ENCODE measurements at places on chromosomes 6 and 20.

GRCh38 chr20:2709205-2709981 is 16.8 kb downstream of the EBF4 start:
- DNase-seq, result no peak

- no peak for DNase-seq
Observed at GRCh38 chr6:71665931-71666330, 220.4 kb upstream of the RIMS1 start.

GRCh38 chr20:22582964-22583772 is 1.2 kb downstream of the FOXA2 start:
- no peak for DNase-seq

DNA sequence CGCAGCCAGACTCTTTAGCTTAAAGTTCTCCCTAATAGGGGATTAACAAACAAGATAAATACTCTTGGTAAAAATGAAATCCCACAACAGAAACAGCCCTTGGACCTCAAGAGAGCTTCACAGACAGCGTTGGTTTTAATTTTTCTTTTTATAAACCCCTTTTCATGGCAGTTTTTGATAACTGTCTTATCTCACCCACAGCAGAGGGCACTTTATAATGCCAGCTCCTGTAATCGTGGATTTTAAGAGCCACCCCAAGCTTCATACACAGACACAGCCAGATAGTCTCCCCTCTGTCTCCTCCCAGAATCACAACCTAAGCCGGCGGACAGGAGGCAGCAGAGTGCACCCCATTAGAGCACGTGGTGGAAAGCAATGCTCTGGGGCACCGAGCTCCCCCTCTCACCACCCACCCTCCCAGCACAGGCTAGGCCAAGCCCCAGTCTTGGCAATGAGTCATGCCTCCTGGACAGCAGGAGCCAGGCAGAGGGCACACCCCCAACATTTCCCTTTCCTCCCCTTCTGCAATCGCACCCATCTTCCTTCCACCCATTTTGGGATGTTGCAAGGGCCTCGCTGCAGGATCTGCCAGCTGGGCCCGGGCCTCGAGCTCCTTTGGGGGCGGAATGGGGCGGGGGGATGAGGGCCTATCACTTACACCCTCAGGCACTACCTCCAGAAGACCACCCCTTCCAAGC is 2.4 kb downstream of the JAG1 start:
- peak; percentile 3 for DNase-seq

DNA sequence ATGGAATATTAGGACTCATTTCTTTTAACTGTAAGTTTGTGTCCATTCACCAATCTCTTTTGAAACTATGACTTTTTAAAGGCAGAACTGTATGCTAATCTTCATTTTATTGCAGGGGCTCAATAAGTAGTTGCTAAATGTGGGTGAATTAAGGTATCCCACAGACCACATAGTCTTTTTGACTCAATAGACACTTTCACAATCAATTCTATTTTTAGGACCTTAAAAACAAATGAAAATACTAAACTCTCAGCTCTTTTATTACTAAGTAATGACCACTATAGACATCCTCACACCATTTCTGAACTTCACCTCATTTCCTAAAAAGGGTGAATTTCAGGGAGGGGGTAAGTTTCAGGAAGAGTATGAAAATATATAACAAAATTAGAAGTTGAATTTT is 106.8 kb upstream of the BEND6 start:
- DNase-seq, result no peak

DNA sequence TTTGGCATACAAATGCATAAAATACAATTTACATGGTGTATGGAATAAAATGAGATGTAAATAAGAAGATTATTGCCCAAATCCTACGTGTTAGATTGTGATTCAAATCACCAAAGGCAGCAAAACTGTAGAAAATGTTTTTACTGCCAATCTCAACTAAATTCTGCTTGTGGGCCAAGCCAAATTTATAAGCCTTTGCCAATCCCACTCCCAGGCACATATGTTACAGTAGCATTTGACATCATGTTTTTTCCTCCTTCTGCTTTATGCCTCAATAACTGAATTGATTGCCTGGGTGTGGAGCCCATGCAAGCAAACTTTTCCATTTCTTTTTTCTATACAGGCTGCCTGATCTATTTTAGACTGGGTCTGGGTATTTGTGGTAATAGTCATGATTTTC is 36.3 kb upstream of the LRRC1 start:
- DNase-seq, result no peak

GRCh38 chr6:117440706-117441525 is 15.2 kb upstream of the ROS1 start:
- DNase-seq, result no peak

DNA sequence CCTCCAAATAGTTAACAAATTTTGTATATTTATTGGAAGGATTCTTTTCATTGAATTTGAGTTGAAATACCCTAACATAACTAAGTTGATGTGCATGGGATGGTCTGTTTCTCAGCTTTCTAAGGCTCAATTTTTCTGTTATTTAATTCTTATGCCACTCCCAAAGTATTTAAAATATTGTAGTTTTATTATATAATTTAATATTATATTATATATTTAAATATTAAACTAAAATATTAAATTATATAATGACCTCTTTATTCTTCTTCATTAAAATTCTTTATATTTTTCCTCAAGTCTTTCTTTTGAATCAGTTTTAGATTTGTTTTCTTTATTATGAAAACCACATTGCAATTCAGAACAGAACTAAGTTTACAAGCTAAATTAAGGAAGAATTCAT is 194.7 kb downstream of the TFAP2B start:
- DNase-seq, result no peak

DNA sequence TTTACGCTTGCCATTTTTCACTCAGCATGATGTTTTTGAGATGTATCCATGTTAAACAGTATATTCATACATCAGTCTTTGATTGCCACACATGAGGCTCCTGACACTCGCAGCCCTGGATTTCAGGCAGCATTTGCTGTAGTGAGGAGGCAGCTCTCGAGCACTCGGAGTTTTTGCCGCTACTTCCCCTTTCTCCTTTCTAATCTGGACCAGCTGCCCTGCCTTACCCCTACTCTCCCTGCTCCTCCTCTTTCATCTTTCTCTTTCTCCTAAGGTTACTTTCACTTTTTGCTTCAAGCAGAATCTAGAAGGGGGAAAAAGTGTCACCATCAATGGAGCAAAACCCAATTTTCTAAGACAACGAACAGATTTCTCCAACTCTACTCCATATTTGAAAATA is 5.9 kb upstream of the CST3 start:
- DNase-seq, result no peak

GRCh38 chr20:16942756-16943155 is 194.6 kb downstream of the OTOR start:
- DNase-seq, result no peak

GRCh38 chr6:37127961-37128862 is 41.7 kb upstream of the PIM1 start:
- DNase-seq, result no peak

DNA sequence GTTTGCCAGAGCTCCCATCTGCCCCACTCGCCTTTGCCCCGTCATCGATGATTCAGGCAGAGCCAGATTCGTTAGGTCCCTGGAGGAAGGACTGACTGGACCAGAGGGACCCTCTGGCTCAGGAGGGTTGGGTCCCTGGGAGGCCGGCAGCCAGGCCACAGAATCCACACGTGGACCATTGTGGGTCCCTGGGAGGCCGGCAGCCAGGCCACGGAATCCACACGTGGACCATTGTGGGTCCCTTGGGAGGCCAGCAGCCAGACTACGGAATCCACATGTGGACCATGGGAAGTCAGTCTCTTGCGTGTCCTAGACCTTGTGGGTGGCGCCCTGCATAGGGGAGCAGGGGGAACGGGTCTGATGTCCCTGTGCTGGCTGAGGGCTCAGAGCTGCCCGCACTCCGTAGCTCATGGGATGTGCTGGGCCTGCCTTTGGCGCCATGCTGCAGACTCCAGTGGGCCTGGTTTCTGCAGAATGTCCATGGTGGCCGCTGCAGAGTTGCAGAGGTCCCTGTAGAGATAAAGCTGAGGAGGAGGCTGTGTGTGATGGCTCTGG is 23.5 kb downstream of the UCKL1 start:
- no peak for DNase-seq

DNA sequence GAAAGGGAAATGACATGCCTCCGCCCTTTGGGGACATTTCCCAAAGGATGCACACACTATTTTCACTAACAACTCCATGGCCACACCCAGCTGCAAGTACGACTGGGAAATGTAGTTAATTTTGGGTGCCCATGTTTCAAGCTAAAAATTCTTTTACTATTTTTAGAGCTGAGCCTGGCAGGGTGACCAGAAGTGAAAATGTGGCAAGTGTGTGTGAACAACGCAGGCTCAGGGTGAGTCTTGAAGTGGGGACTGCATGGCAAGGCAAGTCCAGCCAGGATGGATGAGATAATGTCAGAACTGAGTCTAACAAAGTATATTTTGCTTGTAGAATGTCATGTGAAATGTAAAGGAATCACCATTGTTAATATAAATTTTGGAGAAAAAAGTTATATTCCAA is 17.0 kb upstream of the CD109 start:
- DNase-seq, result no peak

GRCh38 chr20:1465470-1466210 is 1.0 kb downstream of the NSFL1C start:
- DNase-seq, result no peak

GRCh38 chr6:25042984-25043725 is 107.4 kb upstream of the RIPOR2 start:
- DNase-seq, result no peak

GRCh38 chr6:156613996-156614395 is 163.2 kb upstream of the ARID1B start:
- DNase-seq, result no peak

DNA sequence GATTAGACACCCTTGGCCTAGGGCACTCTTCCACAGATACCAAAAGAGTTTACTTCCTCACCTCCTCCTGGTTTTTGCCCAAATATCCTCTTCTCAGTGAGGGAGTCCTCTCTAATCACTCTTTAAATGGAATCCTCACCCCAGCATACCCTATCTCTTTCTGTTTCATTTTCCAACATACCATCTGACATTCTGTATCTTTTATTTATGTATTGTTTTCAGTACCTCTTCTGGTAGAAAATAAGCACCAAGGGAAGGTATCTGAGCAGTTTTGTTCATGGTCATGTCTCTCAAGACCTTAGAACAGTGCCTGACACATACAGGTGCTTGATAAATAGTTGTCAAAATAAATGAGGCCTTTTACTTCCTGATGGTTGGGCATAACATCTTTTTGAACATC is 55.1 kb downstream of the KIAA0408 start:
- no peak for DNase-seq

DNA sequence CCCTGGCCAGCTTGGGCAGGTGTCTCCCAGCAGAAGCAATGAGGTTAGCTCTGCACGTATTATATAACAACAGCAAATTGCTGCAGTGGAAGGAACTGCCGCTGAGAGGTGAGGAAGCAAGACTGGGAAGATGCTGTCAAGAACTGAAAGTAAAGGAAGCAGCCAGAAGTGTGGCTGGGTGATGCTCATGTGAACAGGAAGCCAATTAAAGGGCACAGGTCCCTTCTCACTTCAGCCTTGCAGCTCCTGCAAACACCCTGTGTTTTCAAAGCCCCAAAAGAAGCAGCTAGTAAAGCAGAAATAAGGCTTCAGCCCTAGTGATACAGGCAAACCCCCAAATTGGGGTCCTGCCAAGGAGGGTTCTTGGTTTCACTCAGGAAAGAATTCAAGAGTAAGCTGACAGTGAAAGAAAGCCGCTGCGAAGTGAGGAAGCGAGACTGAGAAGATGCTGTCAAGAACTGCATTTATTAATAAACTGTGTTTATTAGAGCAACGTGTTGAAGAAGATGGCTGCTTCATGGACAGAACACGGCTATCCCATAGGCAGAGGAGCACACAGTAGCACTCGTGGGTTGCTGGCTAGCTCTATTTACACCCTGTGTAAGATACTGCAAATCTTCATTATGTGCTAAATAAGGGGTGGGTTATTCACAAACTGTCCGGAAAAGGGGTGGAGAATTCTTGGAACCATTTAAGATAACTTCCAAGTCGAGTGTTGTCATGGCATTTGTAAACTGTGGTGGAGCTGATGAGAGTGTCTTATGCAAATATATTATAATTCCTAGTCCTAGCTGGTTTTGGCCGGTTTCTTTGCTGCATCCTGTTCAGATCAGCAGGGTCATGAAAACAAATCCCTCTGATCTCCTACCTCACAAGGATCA is 152.2 kb downstream of the LINC00237 start:
- DNase-seq, result no peak

GRCh38 chr6:149763866-149764265 is 14.3 kb downstream of the PCMT1 start:
- DNase-seq, result no peak

GRCh38 chr20:2760297-2760951 is 40.0 kb downstream of the CPXM1 start:
- DNase-seq, result no peak

DNA sequence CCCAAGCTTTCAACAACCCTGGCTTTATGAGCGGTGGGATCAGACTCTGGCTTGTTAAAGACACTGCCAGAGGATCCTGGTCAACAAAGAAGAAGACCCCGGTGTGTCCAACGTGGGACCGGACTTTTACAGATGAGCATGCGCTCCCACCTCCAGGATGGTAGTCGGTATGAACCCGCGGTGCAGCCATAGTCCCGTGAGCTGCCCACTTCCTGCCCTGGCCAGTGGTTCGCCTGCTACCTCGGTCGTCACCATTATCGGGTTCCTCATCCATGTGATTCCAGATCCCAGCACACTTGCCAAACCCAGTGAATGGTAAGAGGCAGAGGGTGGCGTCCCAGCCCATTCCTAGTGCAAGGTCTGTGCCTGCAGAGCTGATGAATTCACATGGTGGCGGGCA is 112.7 kb downstream of the AGPAT4 start:
- no peak for DNase-seq

DNA sequence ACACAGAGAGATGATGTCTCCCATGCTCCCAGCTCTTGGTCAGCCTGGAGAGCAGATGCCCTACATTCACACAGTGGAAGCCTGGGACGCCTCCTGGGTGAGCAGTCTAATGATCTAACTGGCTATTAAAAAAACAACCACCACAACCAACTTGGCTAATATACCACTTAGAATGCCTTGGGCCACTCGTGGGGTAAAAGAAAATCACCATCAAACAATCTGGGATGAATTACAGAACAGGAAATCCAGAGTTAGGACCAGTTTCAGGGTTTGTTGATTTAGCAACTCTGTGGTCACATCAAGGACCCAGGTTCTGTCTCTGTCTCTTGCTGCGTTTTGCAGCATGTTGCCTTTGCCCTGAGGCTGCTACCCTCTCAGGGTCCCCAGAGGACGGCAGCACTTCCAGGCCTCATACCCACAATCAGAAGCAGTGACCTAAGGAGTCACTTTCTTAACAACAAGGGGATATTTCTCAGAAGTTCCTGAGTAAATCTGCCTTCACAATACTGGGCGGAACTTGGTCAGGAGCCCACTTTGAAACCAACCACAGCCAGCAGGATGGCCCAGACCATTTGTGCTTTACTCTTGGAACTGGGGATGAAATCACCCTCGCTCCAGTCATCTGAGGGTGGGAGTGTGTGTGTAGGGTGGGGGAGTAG is 118.7 kb downstream of the CLIC5 start:
- DNase-seq, result no peak

Measured in stimulated activated CD4-positive, alpha-beta T cell treated with anti-CD3 and anti-CD28 coated beads, Interleukin-4, amount 100 ng/mL, for 1 hour (primary cell).